ENCODE measurements at places on chromosomes 7 and 10. TPM values are rescaled to one million over a fixed set of nuclear protein-coding genes. Genes with fewer than 3 reads are reported as not detected.
A peak's percentile ranks its signal among the peaks of the same experiment; 100 is the strongest.

- peak; percentile 30 for DNase-seq
Measured at GRCh38 chr10:133528845-133529575, 1.8 kb downstream of the CYP2E1 start.

DNA sequence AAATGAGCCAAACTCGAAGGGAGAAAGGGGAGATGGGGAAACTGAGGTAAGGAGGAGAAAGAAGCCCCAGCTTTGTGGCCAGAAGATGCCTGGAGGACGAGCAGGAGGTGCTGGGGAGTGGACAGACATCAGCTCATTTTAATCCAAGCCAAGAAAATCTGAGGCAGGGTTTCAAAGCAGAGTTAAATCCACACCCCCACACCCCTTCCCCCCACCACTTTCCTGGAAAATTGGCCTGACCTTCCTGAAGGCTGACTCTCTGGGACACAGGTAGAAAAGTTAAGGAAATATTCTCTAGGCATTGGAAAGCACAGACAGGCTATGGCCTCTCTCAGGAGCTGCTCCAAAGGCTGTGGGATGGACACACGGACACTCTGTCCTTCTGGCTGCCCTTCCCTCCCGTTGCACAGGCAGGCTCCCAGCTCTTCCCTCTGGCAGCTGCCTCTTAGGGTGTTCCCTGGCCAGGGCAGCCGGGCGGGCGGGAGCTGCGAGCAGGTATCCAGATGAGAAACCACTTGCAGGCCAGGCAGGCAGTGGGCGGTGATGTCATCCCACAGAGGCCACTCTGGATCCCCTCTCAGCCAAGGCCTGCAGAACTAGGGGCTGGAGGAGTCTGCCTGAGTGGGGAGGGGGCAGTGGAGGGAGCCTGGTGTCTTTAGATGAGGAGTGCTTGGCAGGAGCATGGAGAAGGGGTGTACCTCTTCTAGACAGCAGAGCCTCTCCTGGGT is 171.8 kb downstream of the NEURL1 start:
- DNase-seq, result no peak

DNA sequence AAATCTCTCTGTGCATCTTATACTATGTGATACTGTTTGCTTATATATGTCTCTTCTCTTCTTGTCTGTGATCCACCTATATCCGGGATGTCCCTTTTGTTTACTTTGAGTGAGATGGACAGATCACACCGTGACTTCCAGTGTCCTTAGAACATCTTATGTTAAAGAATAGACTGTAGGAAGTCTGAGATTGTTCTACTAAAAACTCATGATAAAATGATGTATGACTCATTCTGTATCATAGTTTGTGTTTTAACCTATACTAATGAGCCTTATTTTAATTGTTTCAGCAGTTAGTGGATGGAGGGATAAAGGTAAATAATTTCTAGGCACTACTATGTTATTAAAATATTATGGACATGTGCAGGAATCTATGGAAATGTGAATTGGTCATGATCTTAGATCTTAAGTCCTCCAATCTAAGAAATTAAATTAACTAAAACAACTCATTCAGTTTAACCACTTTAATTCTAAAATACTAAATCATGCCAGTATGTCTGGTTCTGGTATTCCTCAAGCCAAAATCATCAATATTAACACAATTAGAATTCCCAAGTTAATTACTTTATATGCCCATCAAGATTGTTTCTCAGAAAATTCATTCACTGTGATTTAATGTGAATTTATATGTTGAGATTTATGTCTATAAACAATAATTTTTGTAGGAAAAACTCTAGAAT is 32.0 kb downstream of the ITGB8 start:
- DNase-seq, result no peak

- no peak for DNase-seq
Measured at GRCh38 chr10:44577533-44577932, 192.6 kb upstream of the CXCL12 start.

The BUB3 gene
- total RNA-seq, result 182 TPM

DNA sequence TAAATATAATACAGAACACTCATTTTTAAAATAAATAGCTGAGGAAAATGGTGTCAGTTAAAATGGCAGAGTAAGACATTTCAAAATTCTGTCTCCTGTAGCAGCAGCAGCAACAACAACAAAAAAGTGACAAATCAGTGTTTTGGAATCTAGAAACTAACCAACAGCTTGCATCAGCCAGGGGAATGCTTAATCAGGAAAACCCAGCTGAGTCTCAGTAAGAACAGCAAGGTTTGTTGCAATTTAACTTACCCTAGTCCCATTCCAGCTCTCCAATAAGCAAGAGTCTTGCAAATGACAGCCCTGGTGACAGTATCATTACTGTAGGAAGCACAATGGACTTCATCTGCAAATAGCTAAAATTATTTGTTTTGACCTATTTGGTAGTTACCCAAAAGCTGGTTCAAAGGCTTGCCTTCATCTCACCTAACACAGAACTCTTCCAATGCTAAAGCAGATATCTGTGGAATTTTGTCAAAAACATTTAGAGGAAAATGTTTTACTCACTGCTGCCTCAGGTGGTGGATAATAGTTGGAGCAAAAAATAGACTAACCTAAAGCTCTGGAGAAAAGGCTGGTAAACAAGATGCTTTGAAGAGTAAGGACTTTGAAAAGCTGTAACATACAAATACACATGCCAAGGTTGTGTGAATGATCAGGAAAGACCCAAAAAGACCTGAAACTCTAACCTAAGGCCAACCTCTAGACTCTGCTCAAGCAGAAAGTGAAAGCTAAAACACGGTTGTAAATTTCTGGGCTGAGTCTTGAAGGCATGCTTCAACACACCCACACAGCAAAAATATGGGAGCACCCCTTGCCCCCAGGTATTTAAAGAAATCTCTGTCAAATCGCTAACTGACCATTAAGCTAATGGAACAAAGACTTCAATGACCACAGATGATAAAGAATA is 9.9 kb upstream of the ARHGAP22 start:
- peak; percentile 48 for DNase-seq

GRCh38 chr10:131735577-131735976 is 165.2 kb upstream of the PPP2R2D start:
- no peak for DNase-seq

DNA sequence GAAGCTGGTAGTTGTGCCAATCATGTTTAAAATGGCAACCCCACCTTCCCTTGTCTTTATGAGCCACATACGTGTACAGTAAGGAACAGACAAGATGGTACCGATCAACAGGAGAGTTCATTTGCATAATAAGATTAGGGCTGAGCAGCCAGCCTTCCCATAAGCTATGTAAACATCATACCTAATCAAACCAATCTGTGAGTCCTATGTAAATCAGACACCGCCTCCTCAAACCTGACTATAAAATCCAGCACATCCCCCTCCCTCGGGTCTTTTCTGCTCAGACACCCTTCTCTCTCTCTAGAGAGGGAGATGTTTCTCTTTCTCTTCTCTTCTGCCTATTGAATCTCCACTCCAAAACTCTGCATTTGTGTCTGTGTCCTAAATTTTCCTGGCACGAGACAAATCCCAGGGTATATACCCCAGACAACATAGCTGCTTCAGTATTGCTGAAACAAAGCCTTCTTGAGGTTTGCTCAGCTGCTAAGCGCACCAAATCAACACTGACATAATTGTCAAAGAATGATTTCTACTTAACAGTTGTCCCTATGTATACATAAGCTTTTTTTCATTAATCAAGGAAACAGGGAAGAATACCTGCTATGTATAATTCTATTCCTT is 279.2 kb downstream of the THSD7A start:
- DNase-seq, result no peak

- peak; percentile 2 for DNase-seq
Measured at GRCh38 chr7:88092676-88092999, 127.2 kb downstream of the SRI start.

The SYCE1 gene
- total RNA-seq, result 0.09 TPM

DNA sequence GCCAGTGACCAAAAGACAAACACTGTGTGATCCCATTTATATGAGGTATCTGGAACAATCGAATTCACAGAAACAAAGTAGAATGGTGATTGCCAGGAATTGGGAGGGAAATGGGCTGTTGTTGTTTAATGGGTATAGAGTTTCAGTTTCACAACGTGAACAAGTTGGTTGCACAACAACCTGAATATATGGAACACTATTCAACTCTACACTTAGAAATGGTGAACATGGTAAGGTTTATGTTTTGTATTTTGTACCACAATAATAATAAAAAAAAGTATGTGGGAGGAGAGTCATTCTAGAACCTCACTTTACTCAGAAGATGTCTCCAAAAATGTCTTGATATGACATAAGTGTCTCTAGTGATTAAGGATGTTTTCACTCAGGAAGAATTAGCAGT is 85.2 kb upstream of the SGCE start:
- no peak for DNase-seq

DNA sequence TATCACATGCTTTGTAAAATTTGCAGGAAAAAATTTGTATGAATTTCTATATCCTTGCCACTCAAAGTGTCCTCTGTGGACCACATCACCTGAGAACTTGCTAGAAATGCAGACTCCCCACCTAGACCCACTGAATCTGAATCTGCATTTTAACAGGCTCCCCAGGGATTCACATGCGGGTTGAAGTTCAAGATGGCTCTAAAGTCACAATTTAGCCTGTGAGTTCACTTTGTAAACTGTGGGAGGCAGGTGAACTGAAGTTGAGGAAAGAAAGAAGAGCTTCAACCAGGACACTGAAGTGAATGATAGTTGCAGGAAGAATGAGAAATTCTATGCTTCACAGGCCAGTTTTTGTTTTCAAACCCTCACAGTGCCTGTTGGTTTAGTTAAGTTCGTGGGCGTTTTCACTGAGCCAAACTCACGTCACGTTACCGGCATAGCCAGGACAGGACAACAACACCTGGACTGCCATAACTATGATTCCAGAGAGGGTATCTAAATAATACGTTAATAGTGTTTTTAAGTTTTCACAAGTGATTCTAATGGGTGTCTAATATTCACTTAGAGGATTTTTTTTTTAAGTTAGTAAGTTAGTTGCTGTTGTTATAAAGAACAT is 240.0 kb downstream of the PHTF2 start:
- DNase-seq, result no peak

The SLC13A1 gene
- not detected for total RNA-seq

DNA sequence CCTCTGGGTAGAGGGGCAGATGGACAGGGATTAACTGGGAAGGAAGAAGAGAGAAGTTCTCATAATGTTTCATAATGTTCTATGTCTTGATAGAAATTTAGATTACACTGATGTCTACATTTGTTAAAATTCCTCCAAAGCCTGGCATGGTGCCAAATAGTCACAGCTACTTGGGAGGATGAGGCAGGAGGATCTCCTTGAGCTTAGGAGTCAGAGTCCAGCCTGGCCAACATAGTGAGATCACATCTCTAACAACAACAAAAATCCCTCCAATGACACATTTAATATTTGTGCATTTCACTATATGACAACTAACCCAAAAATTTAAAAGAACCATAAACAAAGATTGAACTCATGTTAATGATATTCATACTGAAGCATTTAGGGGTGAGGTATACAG is 33.0 kb upstream of the PPP1R3C start:
- peak; percentile 17 for DNase-seq

GRCh38 chr7:92053312-92053711 is 81.0 kb downstream of the CYP51A1 start:
- DNase-seq, result no peak

The HTR5A gene
- not detected for total RNA-seq

The HOXA1 gene
- total RNA-seq, result 0.72 TPM

DNA sequence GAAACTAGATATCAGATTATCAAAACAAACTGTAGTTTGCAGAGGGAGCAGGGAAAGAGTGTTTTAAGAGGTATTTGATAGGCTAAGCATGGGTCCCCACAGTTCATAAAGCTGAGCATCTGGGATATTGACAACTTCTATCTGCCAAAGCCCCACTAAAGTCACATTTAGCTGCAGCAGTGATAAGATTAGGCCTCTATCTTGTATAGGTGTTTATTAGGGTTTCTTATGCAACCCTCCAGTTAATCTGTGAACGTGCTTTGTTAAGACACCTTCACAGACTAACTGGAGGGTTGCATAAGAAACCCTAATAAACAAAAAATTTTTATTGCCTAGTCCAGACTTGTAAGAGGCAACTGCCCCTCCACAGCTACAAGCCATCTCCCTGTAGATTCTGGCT is 78.0 kb downstream of the CYP51A1 start:
- no peak for DNase-seq

DNA sequence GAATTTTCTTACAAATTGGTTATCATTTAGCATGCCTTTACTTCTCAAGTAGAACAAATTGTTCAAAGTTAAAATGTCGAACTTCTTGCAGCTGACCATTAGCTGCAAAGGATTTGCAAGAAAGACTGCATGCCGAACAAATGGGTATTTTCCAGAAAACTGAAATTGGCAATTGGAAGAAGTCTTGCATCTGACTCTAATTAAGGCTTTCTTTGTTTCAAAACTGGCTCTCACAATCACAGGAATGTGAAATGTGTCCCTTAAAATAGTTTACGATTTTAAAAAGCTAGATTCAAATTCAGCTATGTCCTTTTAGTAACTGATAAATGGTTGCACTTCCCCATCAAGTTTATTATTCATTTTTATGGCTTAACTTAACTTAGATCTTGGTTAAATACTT is 207.9 kb downstream of the ARL4A start:
- peak; percentile 79 for DNase-seq

GRCh38 chr10:71588685-71589084 is 130.9 kb downstream of the C10orf105 start:
- DNase-seq, result no peak

- no peak for DNase-seq
Measured at GRCh38 chr7:146000882-146001281, 115.7 kb upstream of the CNTNAP2 start.

The DEPP1 gene
- 73.8 TPM for total RNA-seq

DNA sequence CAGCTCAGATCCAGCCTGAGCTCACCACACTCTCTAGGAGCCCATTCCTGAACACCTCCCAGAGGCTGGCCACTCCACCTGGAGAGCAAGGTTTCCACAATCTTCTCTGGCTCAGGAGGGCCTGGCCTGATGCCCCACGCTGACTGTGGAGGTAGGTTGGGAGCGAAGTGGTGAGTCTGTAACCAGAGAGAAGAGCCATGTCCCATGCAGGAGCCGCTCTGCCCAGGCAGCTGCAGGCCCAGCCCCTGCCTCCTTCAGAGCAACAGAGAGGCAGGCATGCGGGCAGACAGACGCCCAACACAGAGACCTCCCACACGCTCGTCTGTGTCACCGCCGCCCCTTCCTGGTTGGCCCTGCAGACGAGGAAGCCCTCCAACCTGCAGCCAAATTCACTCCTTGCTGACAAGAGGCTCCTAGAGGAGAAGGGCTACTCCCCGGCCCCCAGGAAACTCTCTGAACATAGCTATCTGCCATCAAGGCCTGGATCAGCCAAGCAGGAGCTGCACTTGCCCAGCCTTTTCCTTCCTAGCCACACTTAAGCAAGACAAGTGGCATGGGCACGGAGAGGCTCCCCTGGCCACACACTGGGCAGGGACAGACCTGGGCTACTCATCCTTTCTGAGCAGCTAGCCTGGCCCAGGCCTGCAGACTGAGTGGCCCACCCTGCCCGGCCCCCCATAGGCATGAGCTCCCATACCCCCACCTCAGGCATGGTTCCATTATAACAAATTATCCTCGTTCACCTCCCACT is 101.9 kb downstream of the GRID1 start:
- DNase-seq, result no peak

The INSYN2A gene
- total RNA-seq, result 0.27 TPM
